Common myeloid progenitor, CD34-positive (primary cell): ENCODE measurements at places on chromosomes 3 and 15.

DNA sequence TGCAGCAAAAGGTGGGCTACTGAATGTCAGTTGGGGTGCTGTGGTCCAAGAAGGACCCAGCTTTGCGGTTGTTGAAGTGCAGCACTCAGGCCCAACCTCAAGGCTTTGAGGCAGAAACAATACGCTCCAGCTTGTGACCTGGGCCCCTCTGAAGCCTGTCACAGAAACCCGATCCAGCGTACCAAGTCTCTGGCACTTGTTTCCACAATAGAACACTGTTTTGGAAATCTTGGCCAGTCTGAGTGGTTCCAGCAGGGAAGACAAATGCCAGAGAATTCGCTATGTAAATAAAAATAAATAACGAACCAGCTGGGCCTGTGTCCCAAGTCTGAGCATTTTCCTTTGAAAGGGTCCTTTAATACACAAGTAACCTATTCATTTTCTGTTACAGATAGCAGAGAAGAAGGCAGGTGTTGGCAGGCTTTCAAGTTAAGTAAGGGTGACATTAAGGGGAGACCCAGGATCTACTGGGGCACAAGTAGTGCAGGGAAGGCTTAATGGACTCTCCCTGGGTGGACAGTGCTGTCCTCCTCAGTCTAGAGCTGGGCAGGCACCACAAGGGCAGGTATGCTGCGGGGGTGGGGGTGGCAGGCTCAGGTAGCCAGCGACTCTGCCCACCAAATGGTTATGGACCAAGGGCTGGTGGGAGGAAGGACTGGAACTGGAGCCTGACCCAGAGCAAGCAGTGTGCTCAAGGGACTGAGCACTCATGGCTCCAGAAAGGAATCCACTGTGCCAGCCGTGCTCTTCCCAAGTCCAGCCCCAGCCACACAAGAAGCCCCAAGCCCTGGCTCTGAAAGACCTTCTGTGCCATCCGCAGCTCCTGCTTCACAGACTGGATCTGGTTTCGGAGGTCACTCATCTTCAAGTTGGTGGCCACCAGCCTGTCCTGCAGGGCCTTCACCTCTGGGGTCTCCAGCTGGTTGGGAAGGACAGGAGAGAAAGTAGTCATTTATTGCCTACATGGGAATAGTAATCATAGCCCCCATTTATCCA is 26.3 kb downstream of the CCDC13 start:
- no peak for DNase-seq

DNA sequence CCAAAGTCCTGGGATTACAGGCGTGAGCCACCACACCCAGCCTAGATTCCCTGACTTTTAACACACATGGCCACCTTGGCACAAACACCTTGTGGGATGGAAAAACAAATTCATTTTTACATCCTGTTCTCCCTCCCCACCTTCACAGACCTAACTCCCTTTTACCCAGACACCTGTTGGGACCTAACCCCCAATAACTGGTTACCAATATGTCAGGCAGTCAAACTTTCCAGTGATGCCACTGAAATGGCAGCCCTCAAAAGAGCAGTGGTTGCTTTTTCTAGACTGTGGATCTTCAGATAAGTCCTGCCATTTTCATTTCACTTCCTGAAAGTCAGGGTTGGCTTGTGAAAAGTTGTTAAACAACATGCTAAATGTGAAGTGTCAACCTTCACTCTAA is 34.9 kb downstream of the SIN3A start:
- no peak for DNase-seq

GRCh38 chr15:74767167-74768098 is 14.4 kb upstream of the CSK start:
- DNase-seq = no peak

DNA sequence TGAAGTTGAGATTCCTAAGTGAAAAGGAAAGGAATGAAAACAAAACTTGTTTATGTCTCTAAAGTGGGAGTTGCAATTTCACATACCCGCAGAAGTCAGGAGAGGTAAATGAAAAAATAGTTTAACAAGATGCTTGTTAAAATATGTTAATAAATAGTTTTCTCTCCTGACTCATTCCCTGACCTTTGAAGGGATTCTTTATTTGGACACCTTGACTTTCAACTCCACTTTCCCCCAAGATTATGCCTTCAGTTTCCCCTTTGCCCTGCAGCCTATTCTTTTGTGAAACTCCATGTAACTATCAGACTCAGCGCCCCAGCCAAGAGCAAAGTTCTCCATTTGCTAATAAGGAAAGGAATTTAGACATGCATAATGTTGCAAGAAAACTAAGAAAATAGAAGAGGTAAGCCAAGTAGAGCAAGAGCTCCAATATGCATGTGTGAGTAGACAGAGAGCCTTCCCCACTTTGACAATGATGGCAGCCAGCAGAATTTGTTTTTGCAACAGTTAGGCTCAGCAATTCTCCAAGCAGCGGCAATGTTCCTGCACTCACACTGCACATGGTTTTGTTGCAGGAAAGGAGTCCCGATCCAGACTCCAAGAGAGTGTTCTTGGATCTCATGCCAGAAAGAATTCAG is 61.2 kb downstream of the CD200 start:
- no peak for DNase-seq

DNA sequence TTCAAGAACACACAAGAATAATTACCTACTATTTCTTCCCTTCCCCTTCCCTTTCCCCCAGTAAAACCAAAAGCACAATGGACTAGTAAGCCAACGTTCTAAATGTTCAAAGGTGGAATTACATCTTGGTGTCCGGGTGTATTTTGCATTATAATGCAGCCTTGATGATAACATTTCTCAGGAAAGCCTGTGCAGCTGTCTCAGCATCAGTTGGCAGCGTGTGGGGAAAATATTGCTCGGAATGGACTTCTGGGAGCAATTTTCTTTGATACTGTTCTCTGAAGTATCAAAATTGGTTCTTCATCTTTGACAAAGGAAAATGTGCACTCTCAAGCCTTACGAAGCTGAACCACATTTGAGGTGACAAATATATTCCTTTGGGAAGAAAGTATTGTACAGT is 198.9 kb downstream of the AGBL1 start:
- no peak for DNase-seq

DNA sequence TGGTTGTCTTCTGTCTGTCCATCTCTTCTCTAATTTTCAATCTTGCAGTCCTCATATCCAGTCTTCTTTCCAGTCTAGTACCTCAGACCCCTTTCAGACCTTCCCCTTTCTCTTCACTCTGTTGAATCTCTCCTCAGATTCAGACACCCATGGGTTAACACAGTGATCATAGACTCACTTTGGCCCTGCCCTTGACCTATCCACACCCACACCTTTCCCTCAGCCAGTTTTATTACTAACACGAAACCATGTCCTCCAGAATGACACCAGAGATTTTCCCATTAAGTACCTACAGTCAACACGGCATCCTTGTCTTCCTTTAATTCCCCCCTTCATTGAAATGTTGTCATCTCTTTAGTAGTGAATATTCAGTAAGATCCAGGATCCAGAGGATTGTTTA is 74.5 kb upstream of the UBE2E2 start:
- DNase-seq = no peak

DNA sequence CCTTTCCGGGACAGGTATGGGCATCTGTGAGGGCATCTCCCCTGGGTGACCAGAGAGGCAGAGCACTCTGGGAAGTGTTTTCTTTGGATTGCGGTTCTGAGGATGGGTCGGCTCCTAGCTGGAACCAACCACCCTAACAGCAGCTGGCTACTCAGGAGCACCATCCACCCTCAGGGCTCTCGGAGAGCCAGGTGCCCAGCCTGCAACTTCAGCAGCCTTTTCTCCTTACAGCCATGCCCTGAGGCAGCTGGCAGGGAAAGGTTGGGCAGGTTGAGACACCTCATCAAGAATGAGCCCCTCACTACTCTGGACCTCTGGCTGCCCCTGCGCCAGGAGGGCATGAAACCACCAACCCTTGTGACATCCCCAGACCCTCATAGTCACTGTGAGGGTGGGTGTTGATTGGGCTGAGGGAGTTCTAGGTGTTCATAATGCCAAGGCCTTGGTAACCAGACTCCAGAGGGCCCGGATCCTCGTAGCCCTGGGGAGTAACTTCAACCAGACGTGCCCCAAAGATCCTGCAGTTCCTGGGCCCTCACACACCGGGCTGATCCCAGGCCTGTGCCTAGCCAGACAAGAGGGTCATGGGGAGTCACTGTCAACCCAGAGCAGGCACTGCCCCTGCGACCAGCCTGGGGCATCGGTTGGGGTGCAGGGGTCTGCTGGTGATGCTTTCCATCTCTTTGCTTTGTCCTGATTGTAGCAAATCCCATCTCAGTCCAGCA is 114.4 kb upstream of the ABHD17C start:
- DNase-seq = no peak
